SK-MEL-5 (cell line): ENCODE measurements at places on chromosomes 1 and 21.

DNA sequence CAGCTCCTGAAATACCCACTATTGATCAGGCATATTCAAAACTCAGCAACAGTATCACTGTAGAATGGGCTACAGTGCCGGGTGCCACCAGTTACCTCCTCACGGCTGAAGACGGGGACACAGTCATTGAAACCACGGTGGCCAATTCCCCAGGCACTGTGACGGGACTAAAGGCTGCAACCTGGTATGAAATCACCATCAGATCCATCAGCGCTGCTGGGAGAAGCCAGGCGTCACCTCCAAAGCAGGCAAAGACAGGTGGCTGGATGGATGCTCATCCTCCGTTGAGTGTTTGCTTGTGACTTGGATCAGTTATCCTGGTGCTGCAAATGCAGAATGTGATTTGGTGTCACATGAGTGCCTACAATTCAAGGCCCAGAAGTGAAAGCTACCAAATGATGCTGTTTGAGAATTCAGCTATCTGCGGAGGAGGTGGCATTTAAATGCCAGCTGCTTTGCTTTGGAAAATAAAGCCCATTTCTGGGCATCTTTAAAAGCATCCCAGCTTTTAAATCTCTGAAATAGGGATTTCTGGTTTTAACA lies 5.1 kb downstream of the FNDC7 start:
- DNase-seq = no peak

GRCh38 chr21:29185172-29185571 lies 54.7 kb downstream of the MAP3K7CL start:
- no peak for DNase-seq

DNA sequence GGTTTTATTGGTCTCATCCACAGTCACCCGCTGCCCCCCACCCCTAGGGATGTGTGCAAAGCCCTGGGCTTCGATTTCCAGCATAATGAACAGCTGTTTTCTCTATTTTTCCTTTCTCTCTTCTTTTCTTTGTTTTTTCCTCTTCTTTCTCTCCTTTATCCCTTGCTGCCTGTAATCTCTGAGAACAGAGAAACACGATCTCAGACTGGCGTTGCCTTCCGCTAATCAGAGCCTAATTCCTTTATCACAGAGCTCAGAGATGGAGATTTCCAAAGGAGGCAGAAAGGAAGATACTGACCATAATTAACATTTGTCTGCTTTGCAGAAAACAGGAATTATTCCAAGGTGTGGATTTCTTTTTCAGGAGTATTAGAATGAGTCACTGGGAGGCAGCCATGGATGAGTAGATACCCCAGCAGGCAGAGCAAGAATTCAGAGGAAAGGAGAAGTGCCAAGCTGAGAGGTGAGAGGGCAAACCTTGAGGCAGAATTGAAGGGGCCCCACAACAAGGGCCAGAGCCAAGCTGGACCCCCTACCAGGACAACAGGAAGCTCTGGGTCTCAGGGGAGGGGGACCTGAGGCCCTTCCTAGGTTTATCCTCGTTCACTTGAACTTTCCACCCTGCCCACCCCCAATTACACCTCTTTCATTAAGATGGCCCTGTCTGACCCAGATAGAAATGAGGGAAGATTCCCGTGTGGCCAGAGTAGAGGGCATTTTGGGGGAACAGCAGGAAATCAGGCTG lies 33.3 kb downstream of the MATN1 start:
- DNase-seq = no peak

GRCh38 chr1:247456914-247457639 lies 827 bp downstream of the OR2B11 start:
- DNase-seq = no peak

- no peak for DNase-seq
Measured at GRCh38 chr1:87104945-87105344, 190.5 kb downstream of the HS2ST1 start.

- no peak for DNase-seq
Measured at GRCh38 chr1:234842726-234843641, 233.0 kb upstream of the IRF2BP2 start.

- DNase-seq = no peak
Measured at GRCh38 chr1:191546803-191547202, 611.5 kb upstream of the RGS18 start.

- no peak for DNase-seq
Measured at GRCh38 chr1:2009101-2010053, 5.8 kb upstream of the CFAP74 start.

- DNase-seq = no peak
Measured at GRCh38 chr1:208137193-208137592, 107.0 kb downstream of the PLXNA2 start.

DNA sequence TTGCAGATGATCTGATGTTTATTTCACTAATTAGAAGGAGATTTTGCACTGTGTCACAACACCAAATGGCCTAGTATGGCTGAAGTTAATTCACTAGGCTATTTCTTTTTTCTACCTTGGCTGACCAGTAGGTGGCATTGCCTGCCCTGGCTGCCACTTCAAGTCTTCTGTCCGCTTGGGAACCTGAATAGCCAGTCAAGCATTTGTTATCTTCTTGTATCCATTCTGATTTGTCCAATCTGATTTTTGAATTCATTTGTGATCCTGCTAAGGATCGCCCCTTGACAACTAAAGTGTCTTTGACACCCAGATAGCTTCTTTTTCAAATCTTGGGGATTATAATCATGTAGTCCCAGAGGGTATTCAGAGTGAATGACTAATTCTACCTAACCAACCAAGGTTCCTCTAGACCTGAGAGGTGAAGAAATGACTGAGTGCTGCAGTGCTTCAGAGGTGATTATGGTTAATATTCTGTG lies 99.4 kb downstream of the GIPC2 start:
- peak; percentile 81 for DNase-seq

GRCh38 chr1:101367630-101368029 lies 130.8 kb downstream of the S1PR1 start:
- no peak for DNase-seq

DNA sequence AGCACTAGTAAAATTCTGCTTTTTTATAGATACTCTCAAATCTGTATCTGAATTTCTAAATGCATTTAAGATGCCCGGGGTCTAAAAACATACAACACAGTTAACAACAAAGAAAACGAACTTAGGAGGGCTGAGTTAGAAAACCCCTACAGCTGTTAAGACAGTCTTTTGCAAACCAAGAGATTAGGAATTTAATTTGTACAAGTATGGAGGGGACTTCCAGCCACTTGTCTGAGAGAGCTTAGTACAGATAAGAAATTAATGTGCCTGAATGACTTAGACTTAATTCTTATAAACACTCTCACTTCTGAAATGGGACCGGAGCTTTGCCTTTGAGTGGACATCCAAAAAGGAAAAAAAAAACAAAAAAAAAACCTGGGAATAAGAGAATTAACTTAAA lies 61.6 kb downstream of the SMYD3 start:
- DNase-seq = no peak

- no peak for DNase-seq
Measured at GRCh38 chr1:192568063-192568462, 7.5 kb upstream of the RGS1 start.

GRCh38 chr1:14522926-14523241 lies 75.6 kb upstream of the KAZN start:
- no peak for DNase-seq

- DNase-seq = no peak
Measured at GRCh38 chr1:86176226-86176625, 19.7 kb upstream of the COL24A1 start.
